NCI-H345 (cell line): ENCODE measurements at places on chromosomes 12 and 14.

DNA sequence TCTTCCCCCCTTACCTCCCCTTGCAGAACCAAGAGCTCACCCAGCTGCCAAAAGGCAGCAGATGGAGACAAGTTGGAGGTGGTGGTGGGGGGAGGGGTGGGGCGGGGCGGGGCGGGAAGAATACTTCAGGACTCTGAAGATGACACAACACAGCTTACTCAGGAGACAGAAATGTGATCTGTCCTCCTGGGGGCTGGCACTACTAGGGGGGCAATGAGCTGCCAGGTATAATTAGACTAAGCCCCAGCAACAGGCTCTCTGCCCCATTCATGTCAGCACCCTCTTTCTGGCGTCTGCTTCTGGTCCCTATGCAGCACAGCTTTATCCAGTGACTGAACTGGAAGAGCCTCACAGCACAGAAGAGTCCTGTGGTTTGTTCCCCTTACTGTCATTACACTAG, 407.0 kb downstream of the MED13L start:
- DNase-seq: no peak

DNA sequence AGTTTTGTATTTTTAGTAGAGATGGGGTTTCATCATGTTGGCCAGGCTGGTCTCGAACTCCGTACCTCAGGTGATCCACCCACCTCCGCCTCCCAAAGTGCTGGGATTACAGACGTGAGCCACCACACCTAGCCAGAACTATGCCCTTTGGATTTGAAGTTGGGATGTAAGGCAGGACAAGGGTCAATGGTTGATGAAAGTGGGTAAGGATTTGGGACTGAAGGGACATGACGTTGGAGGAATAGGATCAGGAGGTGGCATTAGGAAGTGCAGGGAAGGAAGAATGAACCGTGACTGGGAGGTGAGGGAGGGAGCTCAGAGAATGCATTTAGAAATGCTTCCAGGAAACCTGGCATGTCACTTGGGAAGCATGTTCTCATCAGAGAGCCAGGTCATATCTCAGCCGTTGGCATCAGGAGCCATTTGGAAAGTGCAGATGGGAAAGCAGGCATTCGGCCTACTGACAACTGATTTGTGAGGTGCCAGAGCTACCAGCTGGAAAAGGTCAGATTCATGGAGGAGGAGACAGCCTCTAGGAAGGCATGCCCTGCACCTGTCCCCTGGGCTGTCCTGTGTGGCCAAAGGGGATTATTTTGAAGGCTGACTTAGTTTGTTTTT, 2.2 kb downstream of the CRADD start:
- no peak for DNase-seq

DNA sequence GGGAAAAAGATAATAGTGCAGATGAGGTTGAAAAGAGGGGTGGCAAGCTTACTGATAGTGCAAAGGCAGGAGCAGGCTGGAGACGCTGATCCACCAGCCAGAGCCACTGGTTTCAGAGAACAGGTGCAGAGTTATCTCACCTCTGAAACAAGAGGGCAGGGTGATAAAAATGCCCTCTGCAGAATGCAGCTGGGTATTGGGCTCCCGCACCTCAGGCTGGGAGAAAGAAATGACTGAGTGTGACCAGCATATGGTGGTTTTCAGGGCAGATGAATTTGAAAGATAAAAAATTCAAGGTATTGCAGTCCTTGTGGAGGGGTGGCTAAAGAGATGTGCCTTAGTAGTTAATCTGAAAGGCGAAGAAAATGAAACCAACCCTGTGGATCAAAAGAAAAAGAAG, 2.9 kb upstream of the TMEM30B start:
- no peak for DNase-seq

GRCh38 chr12:81229759-81230158, 151.9 kb downstream of the ACSS3 start:
- peak; percentile 67 for DNase-seq

- no peak for DNase-seq
These were observed 29.0 kb downstream of the PPFIBP1 start for GRCh38 chr12:27552886-27553560.
